ENCODE measurements at places on chromosomes 13 and 19.

- H3K36me3 ChIP-seq, result peaks cover 47% of the 10 kb centered on the region
- H3K4me1 ChIP-seq, result peaks cover 61% of the 10 kb centered on the region
- peak overlapping the region; percentile 100 for H3K27ac ChIP-seq
These were observed 1.1 kb upstream of the MED26 start for GRCh38 chr19:16628984-16629691.

DNA sequence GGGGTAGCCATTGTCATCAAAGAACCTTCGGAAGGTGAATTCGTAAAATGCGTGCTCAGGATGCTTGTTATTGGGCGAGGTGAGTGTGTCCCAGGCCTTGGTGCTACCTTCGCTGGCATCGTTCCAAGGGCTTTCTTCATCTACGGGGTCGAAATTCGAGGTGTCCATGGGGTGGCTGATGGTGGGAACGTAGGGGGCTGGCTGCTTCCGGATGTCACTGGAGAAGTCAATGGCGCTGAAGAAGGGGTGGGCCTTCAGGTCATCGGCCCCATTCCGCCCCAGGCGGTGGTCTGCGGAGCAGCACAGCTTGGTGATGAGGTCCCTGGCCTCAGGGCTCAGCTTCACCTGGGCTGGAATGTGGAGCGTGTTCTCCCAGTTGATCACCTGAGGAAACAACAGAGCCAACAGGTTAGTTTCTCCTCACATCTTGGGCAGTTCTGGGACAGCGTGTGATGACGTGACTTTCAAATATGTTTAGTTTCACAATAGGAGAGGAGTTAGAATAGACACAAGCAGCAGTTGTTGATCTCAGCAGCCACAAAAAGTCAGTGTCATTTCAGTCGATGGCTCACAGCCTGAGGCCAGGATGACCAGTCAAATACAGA is 72.5 kb upstream of the XPO4 start:
- no peak for DNase-seq
- peaks cover 5% of the 10 kb centered on the region for H3K4me1 ChIP-seq
- H3K4me3 ChIP-seq, result no peak overlapping the region
- H3K27me3 ChIP-seq, result no peaks in the 10 kb centered on the region
- peaks cover 14% of the 10 kb centered on the region for H3K36me3 ChIP-seq

- H3K36me3 ChIP-seq, result no peaks in the 10 kb centered on the region
- no peak overlapping the region for H3K4me3 ChIP-seq
- H3K27ac ChIP-seq, result no peak overlapping the region
These were observed 70.1 kb downstream of the CAB39L start for GRCh38 chr13:49373716-49374115.

- H3K4me1 ChIP-seq, result peaks cover 2% of the 10 kb centered on the region
- H3K36me3 ChIP-seq, result no peaks in the 10 kb centered on the region
- peaks cover 9% of the 10 kb centered on the region for H3K27me3 ChIP-seq
- no peak for DNase-seq
- H3K4me3 ChIP-seq, result no peak overlapping the region
These were observed 71.8 kb downstream of the CCDC70 start for GRCh38 chr13:51933466-51934058.

Measured in activated CD4-positive, alpha-beta memory T cell treated with anti-CD3 and anti-CD28 coated beads, Interleukin-2, amount 10 ng/mL, durations not matched to agents 7 days and 5 days (primary cell).